Nucleus accumbens (tissue), 56 donors: ENCODE measurements at places on chromosomes 3 and 15.

GRCh38 chr3:107927361-107928083, 163.3 kb downstream of the CD47 start:
- DNase-seq, result peak; percentile 90

DNA sequence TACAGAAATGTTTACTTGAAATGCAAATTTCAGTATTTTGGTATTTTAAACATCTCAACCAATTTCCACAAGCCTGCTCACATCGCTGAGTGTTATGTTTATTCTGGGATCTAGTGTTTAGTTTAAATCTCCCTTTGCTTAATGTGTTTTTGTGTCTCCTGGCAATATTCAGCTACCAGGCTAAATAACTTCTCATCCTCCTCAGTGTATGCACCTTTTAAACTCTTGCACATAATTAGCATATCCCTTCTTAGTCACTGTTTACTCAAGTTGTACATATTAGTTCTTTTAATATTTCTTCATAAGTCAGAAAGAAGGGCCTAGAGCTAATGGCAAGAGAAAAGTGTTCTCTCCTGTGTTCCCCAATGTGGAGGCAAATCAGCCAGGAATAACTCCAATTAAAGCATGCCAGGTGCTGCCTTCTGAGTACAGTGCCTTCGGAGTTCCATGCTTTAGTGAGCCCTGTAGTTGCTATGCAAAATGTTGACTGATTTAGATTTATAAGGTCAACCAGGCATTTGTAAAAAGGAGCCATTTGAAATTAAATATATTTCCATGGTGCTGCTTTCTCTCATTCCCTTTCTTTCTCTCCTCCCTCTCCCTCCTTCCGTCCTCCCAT, 234.3 kb downstream of the GAP43 start:
- DNase-seq, result no peak

DNA sequence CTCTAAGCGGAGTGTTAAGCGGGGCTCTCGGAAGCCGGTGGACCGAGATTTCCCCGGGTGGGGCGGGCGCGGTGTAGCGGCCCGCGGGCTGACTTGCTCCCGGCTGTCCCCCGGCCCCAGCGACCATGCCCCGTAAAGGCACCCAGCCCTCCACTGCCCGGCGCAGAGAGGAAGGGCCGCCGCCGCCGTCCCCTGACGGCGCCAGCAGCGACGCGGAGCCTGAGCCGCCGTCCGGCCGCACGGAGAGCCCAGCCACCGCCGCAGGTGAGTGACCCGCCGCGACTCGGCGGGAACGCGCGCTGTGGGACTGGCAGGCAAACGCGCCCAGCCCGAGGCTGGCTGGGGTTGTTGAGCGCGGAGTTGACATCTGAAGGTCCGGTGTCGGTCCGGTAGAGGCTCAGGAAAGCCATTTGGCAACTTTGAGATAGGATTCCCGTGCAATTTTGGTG, 1.3 kb downstream of the SMC4 start:
- DNase-seq, result no peak

DNA sequence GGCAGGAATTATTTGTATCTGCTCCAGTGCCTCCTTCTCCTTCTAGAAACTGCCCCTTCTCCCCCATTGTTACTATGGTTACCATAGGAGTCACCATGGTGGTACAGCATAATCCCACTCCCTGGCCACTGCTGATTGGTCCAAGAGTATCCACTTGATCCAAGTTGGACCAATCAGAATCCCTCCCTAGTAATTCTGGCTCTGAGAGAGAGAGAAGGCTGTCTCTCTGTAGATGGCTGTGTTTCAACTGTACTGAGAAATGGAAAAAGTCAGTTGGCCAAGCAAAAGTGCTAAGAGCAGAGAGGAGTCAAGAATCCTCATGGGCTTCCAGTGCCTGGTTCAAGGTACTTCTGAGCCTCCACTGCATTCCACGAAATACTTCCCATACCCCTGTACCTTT, 120.6 kb upstream of the SPATA12 start:
- DNase-seq, result no peak

DNA sequence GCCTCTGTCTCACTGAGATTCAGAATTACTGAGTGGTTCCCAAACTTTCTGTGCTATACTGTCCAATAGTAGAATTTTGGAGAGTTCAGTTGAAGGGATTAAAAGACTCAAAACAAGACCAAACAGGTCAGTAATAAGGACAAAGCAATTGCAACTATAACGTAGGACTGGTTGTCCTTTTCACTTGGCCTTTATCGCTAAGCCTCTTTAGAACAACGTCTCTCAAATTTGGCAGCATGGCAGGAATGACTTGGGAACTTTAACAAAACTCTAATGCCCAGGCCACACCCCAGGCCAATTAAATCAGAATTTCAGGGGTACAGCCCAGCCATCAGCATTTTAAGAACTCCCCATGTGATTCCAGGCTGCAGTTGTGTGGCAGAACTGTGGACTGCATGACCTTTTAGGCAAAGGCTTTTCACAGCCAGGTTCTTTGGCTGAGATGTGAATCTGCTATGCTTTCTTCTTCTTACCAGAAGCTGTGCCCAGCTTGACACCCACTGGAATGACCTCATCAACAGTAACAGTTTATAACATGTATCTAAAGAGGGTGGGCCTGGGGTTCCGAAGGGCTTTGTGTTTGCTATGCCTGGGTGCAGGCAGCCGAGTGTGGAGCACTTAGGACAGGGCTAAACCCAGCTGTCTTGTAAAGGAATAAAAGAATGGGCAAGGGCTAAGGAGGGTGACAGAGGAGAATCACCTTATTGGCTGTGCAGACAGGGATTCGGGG, 226.2 kb upstream of the PRICKLE2 start:
- DNase-seq, result no peak

- no peak for DNase-seq
Measured at GRCh38 chr3:141227752-141228151, 3.9 kb upstream of the PXYLP1 start.

DNA sequence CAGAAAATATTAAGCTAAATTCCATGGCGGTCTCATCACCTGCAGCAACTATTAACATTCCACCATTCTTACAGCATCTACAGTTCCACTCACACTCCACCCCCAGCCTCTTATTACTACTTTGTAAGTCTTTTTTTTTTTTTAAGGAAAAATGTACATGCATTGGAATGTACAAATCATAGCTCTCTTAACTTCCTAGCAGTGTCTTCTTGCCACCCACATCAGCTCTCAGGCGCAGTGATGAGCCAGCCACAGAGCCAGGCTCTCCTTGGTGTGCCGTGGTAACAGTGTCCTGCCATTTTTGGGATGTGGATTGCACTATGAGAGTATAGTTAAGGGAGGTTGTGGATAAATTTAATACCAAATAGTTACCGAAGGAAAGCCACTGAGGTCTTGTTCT, 17.8 kb downstream of the ABHD17C start:
- no peak for DNase-seq

DNA sequence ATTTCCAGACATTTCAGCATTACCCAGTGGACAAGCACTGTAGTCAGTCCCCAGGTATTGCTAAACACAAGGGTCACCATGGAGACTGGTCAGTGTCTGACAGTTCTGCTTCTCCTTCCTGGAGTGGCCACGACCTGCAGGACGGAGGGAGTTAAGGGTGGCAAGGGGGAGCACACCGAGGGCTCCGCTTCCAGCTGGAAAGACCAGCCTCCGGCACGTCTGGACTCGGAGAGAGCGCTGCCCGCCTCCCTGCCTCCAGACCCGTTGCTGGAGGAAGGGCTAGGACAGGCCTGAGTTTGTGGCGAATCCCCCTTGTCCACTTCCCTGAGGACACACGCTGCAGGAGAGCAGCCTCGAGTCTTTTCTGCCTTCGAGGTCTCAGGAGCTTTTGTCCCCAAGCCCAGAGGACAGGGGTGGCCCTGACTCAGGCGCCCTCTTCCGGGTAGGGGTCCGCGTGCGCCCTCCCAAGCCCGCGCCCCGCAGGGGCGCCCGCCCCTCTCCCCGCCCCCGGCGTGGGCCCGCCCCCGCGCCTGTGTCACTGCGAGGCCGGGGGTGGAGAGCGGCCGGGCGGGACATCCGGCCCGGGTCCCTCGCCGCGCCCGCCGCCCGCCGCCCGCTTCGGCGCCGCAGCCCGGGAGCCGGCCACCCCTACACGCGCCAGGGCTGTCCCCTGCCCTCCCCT, at the start of gene CHST14:
Gene CHST14, plus strand, starts transcription at position 562 of the 682 bp plus-strand sequence. CDS start 230 bp downstream, outside the sequence.
- DNase-seq, result peak; percentile 52

- no peak for DNase-seq
Measured at GRCh38 chr3:46184469-46184868, 23.6 kb downstream of the CCR1 start.

DNA sequence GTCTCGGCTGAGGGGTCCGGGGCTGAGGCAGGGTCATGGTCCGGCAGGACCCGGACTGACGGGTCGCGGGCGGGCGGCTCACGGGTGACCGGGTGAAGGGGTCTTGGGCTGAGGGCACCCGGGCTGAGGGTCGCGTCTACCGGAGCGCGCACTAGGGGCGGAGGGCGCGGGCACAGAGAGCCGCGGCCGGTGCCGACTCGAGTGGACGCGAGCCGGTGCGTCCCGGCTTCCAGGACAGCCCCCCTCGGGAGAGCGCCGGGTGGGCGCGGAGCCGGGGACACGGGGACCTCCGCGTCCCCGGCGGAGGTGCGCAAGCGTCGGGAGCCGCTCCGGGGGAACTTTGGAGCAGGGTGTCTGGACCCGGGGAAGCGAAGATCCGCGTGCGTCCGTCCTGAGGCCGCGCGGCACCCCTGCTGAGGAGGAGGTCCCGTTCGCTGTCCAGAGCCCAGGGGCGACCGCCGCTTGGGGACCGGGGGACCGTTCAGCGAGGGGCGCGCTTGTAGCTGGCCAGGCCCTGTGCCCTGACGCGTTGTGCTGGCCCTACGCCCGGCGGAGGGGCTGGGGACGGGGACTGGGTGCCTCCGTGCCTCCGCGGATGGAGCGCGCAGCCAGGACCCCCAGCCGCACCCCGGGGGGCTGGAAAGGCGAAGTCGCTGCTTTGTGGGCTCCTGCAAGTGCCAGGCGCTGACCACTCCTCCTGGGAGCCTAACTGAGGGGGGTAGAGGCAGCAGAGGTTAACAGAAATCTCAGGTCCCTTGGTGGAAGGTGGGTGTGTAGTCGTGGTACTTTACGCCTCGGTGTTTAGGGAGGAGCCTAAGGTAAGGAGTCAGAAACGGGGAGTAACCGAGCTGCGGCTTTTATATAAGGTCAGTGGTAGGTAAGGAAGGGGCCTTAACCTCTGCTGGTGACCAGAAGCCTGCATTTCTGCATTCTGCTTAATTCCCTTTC, at the start of gene PPARG:
Gene PPARG, plus strand, starts transcription at position 889 of the 948 bp plus-strand sequence. CDS start 90,642 bp downstream, outside the sequence.
- DNase-seq, result no peak

- no peak for DNase-seq
Measured at GRCh38 chr3:41265011-41265545, 65.8 kb downstream of the CTNNB1 start.

GRCh38 chr15:74399511-74400312, 32.3 kb upstream of the CYP11A1 start:
- no peak for DNase-seq

DNA sequence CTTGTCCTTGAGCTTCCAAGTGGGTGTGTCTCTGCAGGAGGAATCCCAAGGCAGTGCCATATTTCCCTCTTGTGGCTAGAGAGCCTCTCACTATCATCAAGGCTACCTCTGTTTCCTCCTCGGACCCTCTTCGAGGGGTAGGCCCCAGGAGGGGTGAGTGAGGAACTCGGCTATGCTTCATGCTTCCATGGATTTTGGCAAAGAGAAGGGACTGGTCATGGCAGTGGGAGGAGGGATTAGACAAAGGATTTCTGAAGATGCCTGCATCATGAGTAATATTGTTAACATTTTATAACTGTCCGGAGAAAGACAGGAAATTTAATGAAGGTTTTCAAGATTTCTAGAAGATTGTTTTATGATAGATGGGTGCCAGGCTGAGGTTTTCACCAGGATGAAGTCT, 241.5 kb downstream of the CLSTN2 start:
- DNase-seq, result no peak

- DNase-seq, result no peak
Measured at GRCh38 chr15:80832686-80833085, 53.5 kb downstream of the CEMIP start.

GRCh38 chr15:67183443-67184169, 70.9 kb downstream of the AAGAB start:
- no peak for DNase-seq

- no peak for DNase-seq
Measured at GRCh38 chr15:43948691-43949325, 122.0 kb downstream of the WDR76 start.

DNA sequence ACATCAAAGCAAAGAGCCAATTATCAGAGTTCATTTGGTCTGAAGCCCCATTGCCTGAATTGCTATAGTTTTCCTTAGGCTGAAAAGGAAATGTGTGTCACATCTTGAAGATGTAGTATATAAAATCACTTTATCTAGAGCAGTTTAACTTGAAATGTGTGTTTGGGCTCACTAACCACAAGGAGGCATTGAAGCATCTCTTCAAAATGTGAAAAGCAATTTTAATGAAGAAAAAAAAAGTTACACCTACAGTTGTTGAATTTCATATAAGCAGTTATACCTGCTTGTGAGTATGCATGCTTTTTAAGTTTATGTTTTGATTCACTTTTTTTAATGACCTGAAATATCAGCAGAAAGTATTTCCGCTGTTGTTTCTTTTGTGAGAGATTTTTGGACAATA, 129.3 kb downstream of the IQCH start:
- DNase-seq, result no peak

GRCh38 chr3:197613199-197613598, 57.4 kb upstream of the BDH1 start:
- DNase-seq, result no peak

DNA sequence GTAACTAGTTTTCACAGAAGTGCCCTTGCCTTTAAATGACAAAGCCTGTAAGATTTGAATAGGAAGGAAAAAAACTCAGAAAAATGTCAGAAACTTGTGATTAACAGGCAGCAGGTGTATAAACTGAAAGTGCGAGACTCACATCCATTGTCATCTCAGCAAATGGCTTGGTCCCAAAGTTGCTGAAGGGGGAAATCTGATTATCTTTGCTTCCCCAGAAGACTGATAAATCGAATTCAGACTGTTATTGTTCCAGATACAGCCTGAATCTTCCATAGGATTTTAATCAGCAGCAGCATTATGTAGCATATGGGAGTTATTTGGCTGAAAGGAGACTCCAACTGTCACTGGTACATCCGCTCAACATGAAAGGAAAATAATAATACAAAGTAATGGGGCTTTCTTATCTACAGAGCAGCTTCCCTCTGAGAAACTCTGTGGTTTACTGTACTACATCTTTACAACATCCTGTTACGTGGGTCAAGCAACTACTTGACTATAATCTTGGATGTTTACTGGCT, 550.4 kb upstream of the CCDC54 start:
- no peak for DNase-seq

- no peak for DNase-seq
Measured at GRCh38 chr3:60708191-60708975, 542.9 kb downstream of the FHIT start.
